ENCODE measurements at places on chromosomes 16 and 17.

- no peak for DNase-seq
Measured at GRCh38 chr16:75948441-75948840, 222.2 kb upstream of the CPHXL start.

- no peak for DNase-seq
Measured at GRCh38 chr17:27577884-27578717, 52.9 kb upstream of the LGALS9 start.

- DNase-seq: no peak
Measured at GRCh38 chr17:33113276-33113990, 121.8 kb downstream of the SPACA3 start.

- peak; percentile 52 for DNase-seq
Measured at GRCh38 chr17:78557598-78558039, 19.6 kb downstream of the DNAH17 start.

DNA sequence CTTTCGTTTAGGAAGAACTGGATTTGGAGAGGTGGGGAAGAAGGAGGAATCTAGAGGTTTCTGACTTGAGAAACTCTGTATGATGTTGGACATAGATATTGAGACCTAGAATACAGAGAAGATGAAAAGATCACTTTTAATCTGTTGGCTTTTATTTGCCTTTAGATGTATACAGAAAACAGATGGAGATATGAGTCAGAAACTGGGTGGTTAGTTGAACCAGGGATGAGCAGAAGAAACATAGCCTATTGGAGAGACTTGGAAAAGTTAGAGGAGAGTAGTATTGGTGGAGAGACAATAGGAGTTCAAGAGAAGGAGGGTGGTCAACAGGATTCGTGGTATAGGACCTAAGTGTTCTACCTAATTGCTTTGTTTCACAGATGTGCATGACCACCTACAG lies 5.1 kb downstream of the PHAF1 start:
- DNase-seq: no peak

DNA sequence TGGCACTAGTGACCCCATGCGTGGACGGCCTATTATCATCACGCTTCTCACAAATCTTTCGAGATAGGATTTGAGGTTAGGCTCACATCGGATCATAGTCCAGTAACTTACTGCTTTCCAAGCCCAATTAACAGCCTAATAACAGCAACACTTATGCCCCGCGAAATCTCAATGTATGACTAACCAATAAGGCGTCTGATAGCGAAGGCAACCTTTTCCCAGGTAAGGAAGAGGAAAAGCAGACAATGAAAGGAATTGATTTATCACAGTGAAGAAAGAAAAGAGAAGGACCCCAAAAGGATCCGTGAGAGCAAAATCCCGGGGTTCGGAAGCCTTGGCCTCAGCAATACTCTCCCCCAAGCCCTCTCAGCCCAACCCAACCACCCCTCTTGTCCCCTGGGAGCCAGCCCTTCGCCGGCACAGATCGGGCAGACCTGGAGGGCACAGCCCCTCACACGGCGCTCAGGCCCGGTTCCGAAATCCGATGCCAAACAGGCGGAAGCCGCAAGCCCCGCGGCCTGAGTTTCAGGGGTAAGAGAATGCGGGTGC lies 534 bp downstream of the GPATCH8 start:
- peak; percentile 26 for DNase-seq

DNA sequence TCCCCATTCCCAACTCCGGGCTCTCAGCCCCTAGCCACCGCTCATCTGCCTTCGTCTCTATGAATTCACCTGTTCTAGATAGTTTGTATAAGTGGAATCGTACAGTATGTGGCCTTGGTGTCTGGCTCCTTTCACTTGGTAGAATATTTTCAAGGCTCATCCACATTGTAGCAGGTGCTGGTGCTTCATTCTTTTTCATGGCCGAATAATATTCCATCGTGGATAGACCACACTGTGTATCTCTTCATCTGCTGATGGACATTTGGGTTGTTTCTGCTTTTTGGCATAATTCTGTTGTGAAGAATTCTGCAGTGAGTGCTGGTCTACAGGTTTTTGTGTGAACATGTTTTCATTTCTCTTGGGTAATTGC lies 324.2 kb downstream of the SEC14L1 start:
- DNase-seq: no peak

GRCh38 chr17:74759243-74759801 lies 10.9 kb downstream of the NHERF1 start:
- no peak for DNase-seq

- no peak for DNase-seq
Measured at GRCh38 chr17:59678918-59679317, 28.3 kb downstream of the PTRH2 start.

DNA sequence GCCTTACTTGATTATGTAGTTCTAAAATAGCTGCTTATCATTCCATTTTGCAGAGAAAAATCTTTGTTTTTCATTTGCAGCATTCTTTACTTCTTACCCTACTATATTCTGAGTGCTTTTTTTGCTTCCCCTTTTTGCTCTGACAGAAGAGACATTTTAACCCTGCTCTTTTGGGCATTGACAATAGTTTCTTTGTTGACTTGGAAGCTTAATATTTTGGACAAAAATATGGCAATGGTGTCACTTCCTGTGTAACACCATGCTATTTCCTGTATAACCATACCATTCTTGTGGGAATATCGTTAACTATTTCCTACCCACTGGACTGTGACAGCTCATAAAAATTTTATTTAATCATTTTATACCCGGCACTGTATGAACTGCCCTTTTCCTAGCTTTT lies 747.1 kb downstream of the CDH8 start:
- DNase-seq: no peak

- DNase-seq: no peak
Measured at GRCh38 chr16:17053536-17054160, 417.1 kb downstream of the XYLT1 start.

GRCh38 chr16:73527187-73527586 lies 479.3 kb upstream of the ZFHX3 start:
- DNase-seq: no peak

- no peak for DNase-seq
Measured at GRCh38 chr17:66405836-66406677, 103.6 kb downstream of the PRKCA start.

- DNase-seq: no peak
Measured at GRCh38 chr16:88619859-88620815, 18.2 kb upstream of the IL17C start.

GRCh38 chr16:11023262-11024039 lies 79.1 kb downstream of the CLEC16A start:
- DNase-seq: no peak

DNA sequence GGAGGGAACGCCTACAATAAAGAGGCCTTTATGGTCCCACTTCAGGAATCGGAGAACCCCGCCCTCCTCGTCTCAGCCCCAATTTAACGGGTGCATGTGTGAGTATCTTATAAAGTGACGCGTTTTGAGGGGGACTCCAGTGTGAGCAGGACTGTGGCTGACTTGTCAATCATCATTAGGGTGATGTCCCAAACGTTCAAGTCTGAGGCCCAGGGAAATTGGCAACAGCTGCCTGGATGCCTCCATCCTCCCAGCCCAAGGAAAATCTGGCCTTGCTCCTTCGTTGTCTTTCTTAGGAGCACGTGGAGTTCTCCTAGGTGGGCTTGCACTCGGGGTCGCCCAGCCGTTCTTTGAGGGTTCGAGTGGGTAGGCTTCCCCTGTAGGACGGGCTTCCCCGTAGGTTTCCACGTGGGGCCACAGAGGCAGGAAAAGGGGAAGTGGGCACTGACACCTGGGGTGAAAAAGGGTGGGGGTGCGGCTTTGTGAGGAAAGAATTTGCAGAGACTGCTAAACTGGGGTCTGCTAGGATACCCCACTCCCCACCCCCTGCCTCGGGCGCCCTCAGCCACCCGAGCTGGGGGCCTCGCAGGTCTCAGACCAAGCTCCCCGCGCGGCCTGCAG lies 561 bp upstream of the HERPUD1 start:
- no peak for DNase-seq

DNA sequence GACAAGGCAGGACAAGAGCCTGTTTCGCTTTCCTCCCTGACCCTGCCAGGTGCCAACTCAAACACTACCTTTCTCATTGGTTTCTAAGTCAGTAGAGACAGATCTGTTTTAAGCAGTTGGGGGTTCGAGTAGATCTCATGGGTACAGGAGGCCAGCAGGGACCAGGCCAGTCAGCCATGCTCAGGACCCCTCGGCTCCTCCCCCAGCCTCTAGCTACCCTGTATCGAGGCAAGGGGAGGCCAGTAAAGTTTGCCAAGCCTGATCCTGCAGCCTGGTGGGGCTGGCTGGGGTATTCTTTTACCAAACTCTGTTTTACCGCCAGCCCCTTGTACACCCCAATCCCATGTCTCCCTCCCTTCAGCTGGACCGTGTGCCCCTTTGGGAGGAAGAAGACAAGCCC lies 26.6 kb downstream of the OR1D5 start:
- DNase-seq: no peak

DNA sequence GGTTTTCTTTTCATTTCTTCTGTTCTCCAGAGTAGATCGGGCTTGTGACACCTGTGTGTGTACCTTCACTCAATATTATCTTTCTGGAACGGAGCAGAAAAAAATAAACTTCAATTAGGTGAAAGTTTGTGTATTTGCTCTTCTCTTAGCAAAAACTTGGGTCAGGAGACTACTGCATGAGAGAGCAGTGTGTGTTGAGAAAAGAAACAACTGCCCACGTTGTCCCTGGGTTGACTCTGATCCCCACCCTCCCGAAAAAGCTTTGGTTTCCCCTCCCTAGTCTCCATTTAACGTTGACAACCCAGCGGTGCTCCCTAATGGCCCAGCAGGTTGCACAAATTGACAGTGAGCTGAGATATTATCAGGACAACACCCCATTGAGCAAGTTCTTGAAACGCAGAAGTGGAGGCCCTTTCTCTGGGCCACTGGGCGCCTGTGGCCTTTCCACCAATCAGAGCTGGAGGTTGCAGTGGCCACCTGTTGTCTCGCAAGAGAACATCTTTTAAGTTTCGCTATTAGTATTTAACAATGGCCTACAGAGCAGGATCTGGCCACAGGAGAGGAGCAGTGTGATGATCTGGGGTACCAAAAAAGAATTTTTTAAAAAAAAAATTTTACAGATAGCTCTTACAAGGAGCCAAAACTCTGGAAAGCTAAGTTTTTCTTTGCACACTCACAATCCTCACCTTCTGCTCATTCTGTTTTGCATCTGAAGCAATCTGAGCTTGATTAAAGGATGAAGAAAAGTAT lies 1.5 kb upstream of the TOX3 start:
- no peak for DNase-seq

GRCh38 chr16:82728901-82729300 lies 102.1 kb downstream of the CDH13 start:
- peak; percentile 0 for DNase-seq

DNA sequence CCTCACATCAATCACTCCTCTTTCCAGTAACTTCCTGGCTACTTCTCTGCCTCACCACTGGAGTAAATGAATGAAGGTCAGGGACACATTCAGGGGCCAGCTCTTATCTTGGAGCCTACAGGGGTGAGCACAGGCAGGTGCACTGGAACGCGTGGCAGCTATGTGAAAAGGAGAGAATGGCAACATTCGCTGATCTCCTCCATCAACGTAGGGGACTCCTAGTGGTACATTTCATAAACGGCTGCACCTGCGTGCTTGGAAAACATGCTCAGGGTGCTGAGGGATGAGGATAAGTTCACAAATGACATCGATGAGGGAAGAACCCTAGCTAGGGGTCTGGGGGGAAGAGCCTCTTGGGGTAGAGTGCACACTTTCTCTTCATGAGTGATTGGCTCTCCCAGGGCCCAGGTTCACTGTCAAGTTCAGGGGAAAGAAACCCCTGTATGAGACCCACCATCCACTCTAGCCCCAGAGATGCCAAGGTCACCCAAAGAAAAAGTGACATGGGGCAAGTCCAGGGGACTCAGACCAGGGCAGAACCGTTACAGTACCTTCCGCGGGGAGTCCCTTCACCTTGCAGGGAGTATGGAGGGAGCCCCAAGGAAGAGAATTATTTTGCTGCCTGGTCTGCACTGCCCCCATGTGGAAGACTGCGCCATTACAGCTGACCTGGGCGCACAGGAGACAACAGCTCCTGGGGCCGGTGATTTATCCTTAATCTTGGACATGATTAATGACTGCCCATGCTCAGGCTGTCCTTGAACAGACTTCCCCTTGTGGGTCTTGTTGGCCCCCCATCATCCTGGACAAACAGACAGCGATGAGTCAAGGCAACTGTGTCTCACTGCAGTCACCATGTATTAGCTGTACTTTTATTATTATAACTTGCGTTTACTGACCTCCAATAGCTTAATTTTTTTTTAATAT lies 30.1 kb downstream of the VAC14 start:
- DNase-seq: peak; percentile 60

- peak; percentile 44 for DNase-seq
Measured at GRCh38 chr16:180101-180675, at the start of gene HBQ1. Gene HBQ1, plus strand, starts transcription at chr16:180459. Its CDS starts 28 bp downstream, at chr16:180487.

GRCh38 chr16:50616883-50617645 lies 64.0 kb downstream of the SNX20 start:
- no peak for DNase-seq

- DNase-seq: peak; percentile 71
Measured at GRCh38 chr17:42554250-42555121, 1.8 kb downstream of the HSD17B1 start.

GRCh38 chr17:81388612-81389367 lies 6.5 kb upstream of the BAHCC1 start:
- no peak for DNase-seq

GRCh38 chr17:41338961-41339485 lies 11.6 kb downstream of the KRT33A start:
- peak; percentile 27 for DNase-seq

All from suppressor macrophage treated with lipopolysaccharide for 1 hour (primary cell).